Left renal pelvis (tissue), 4 donors: ENCODE measurements at places on chromosomes 7 and 10. TPM values are rescaled to one million over a fixed set of nuclear protein-coding genes. Genes with fewer than 3 reads are reported as not detected.

- DNase-seq = no peak
Measured at GRCh38 chr7:84100866-84101265, 93.7 kb downstream of the SEMA3A start.

DNA sequence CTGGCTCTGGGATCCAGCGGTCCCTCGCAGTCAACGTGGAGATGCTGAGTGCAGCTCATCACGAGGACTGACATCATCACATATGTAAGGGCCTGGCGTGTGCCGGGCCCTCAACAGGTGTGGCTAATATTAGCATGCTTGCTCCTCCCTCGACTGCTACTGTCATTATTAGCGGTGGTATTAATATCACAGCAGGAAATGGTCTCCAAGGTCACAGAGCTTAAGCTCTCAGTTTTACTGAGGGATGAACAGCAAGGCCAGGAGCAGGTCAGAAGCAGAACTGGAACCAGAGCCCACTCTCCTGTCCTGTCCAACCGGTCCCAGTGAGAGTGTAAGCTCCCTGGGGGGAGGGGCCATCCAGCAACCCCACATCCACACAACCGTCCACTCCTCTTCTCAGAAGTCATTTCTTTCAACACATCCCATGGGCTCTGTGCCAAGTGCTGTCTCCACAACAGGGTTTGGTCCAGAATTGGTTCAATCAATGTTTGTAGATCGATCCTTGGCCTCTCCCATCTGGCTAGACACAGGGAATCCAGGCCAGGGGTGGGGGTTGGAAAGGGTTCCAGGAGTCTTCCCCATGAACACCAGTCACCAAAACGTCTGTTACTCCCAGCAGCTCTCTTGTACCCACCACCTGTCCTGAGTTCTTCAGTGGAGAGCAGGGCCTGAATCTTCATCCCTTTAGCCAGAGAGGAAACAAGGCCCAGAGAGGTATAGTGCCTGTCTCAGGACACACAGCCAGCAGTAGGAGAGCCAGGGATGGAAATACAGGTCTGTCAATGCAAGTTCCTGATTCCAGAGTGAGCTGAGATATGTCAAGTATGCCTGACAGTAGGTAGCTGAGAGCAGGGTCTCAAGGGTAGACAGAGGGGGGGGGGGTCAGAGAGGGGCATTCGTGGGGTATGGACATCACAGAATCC, 45.3 kb upstream of the ZMIZ1 start:
- no peak for DNase-seq

The OPN1SW gene
- 1.8 TPM for polyA plus RNA-seq

DNA sequence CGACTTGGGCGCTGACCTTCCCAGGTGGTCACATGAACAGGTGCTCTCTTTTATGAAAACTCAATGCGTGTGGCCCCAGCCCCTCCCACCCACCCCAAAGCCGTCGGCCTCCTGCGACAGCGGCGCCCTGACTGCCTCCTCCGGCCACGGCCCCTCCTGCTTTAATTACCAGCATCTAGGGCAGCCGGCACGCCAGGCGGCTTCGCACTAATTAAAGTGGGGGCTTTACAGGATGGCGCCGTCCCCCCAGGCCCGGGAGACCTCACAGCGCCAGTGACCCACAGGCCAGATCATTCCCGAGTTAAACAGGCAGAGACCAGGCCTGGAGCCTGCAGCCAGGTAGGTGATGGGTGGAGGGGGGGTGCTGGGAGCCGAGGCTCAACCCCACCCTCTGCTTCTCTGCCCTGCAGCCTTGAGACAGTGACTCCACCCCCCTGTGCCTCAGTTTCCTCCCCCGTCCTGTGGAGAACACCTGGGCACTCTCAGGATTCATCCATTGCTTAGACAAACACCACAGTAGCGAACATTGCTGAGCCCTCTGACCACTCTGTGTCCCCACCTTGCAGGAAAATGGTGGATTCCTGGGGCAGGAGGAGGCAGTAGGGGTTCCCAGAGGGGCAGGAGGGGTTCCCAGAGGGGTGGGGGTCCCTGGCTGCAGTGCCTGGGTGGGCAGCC, 100.8 kb downstream of the MICALL2 start:
- no peak for DNase-seq

DNA sequence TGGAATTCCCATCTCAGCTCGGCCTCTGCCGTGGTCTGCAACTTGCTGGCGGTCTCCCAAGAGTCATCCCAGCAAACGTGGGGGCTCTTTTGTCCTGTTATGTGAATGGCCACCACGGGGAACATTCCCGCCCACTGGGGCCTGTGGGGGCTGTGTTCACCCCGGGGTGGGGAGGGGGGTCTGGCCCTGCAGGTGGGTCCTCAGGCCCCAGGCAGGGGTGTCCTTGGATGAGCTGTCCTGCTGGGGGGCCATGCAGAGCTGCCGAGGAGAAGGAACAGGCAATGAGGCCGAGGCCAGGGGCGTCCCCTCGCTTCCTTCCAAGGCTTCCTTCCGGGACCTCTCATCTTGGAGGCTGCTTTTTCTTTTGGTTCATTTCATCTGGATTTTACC, 24.4 kb upstream of the PITRM1 start:
- DNase-seq = no peak

- no peak for DNase-seq
Measured at GRCh38 chr7:68724965-68725364, 873.3 kb upstream of the AUTS2 start.

GRCh38 chr7:15335390-15335789, 226.4 kb downstream of the AGMO start:
- DNase-seq = no peak

DNA sequence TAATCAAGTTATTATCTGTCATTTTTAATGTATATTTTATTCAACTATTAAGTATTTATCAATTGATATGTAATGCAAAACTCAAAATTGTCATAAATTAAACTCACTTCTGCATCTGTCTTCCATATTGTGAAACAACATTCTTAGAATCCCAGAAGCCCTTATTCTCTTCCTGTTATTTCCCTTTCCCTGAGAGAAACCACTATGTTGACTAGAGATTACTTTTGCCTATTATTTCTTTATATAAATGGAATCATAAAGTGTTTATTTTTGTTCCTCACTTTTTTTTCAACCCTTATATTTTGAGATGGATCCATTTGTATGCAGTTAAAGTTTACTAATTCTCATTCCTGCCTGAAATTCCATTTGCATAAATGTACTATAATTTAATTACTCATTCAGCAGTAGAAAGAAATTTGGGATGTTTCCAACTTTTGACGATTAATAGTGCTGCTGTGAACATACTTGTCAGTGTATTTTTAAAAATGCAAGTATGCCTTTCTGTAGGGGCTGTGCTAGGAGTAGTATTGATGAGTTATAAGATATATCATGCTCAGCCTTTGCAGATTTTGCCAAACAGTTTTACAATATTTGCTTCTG, 211.2 kb downstream of the SEMA3D start:
- no peak for DNase-seq

The TMEM196 gene
- 0.17 TPM for polyA plus RNA-seq

The ODAD2 gene
- 1.7 TPM for polyA plus RNA-seq

DNA sequence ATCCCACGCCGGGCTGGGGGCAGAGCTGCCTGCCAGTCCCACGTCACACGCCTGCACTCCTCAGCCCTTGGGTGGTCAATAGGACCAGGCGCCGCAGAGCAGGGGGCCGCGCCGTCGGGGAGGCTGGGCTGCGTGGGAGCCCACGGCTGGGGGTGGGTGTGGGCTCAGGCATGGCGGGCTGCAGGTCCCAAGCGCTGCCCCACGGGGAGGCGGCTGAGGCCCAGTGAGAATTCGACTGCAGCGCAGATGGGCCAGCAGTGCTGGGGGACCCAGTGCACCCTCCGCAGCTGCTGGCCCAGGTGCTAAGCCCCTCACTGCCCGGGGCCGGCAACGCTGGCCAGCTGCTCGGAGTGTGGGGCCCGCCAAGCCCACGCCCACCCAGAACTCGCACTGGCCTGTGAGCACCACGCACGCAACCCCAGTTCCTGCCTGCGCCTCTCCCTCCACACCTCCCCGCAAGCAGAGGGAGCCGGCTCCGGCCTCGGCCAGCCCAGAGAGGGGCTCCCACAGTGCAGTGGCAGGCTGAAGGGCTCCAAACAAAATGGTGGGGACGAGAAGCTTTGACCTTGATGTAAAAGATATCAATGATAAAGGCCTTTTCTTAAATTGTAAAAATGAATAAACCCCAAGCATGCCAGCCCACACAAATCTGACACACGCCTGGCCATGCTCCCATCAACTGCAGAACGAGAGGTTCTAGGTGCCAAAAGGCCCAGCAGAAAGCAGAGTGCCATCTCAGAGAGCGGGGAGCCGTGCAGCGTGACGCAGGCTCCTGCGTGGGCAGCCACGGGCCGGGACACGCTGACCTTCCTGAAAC, 255.5 kb downstream of the MAD1L1 start:
- no peak for DNase-seq

GRCh38 chr10:128036746-128037543, 89.3 kb downstream of the MKI67 start:
- DNase-seq = no peak

DNA sequence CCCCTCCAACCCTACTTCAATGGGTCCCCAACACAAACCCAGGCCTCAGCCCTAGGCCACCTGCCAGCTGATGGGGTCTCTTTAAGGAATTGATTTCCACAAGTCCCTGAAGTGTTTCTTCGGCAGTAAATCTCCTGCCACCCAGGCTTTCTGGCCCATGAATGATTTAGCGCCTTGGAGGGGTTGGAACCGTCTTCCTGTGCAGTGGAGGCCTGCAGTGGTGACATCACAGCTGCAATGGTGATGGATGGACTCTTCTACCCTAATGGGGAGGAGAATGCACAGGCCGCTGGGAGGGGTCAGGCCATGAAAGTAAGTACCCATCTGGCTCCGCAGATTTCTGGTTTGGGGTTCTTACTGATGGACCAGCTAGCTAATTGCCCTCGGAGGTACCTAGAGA, 163.8 kb downstream of the UBE2H start:
- no peak for DNase-seq

The PAX4 gene
- not detected for polyA plus RNA-seq

GRCh38 chr10:2121315-2121714, 384.0 kb upstream of the ADARB2 start:
- no peak for DNase-seq

DNA sequence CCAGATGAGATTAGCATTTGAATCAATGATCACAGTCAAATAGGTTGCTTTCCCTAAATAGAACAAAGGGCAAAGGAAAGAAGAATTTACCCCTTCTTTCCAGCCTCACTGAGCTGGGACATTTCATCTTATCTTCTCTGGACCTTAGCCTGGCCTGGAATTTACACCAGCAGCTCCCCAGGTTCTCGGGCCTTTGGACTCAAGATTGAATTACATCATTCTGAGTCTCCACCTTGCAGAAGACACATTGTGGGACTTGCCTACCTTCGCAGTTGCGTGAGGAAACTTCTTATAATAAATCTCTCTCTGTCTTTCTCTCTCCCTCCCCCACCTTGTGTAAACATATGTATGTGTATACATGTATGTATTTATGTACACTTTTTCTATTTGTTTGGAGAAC, 732.4 kb downstream of the IPMK start:
- no peak for DNase-seq

DNA sequence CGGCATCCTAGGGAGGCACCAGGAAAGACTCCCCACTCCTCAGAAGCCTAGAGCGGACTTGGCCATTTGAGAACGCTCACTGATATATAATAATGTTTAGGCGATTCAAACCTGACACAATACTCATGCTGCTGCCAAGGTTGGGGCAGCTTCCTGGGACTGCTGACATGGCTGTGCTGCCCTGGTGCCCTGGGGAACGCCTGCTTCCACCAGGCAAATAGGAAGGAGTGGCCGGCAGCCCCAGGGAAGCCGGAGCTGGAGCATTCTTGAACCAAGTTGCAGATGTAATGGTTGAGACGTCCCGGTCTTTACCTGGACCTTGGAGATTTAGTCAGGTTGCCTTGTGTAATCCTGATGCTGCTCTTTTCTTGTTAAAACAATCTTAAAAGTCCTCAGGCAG, 8.8 kb downstream of the GDF10 start:
- DNase-seq = no peak

The SPOCK2 gene
- polyA plus RNA-seq = 157 TPM

The MINDY4 gene
- 13.4 TPM for polyA plus RNA-seq

- no peak for DNase-seq
Measured at GRCh38 chr10:118823256-118823907, 68.6 kb upstream of the CACUL1 start.

GRCh38 chr10:36198322-36198721, 556.2 kb upstream of the FZD8 start:
- no peak for DNase-seq

The MSMB gene
- not detected for polyA plus RNA-seq

- no peak for DNase-seq
Measured at GRCh38 chr7:158044482-158044823, 543.2 kb downstream of the PTPRN2 start.

DNA sequence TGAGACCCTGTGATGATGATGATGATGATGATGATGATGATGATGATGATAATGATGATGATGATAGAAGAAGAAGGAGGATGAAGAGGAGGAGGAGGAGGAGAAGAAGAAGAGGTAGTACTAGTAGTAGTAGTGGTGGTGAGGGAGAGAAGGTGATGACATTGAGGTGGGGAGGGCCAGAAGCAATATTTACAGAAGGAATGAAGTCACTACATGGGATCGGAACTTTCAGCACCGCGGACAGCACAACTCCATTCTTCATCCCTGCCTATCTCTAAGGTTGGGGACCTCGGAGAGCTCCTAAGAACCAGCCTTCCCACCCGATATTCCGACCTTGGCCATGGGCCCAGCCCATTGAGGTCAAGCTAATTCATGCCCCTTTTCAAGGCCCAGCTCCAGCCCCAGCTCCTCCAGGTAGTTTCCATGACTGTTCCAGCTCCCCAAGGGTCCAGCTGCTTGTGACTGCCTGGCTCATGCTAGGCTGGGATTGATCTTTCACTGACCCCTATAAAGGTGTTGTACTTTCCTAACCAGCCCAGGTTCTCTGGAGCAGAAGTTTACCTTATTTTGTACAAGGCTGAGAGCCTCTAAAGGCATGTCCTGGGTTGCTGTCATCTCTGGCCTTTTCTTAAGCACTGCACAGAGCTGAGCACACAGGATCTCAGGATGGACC, 10.3 kb downstream of the CRHR2 start:
- peak; percentile 51 for DNase-seq

DNA sequence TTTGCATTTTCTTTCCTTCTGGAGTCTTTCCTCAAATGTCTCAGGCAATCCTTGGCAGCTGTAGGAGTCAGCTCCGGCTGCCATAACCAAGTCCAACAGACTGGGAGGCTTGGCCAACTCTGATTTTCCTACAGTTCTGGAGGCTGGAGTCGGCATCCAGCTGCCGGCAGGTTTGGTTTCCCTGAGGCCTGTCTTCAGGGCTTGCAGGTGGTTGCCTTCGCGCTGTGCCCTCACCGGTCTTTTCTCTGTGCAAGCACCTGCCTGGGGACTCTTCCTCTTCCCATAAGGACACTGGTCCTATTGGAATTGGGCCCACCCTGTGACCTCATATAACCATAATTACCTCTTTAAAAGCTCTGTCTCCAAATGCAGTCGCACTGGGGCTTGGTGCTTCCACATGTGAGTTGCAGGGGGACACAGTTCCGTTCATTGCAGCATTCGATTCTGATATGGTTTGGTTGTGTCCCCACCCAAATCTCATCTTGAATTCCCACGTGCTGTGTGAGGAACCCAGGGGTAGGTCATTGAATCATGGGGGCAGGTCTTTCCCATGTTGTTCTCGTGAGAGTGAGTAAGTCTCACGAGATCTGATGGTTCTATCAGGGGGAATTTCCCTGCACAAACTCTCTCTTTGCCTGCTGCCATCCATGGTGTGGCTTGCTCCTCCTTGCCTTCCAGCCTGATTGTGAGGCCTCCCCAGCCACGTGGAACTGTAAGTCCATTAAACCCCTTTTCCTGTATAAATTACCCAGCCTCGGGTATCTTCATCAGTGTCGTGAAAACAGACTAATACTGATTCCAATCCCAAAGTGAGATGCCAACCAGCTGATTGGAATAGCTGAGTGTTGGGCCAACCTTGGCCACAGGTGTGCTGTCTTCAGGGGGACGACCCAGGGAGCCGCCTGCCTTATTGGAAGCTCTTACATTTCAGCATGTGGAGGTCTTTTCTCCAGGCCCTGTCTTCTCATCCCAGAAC, 7.9 kb downstream of the GALNTL5 start:
- no peak for DNase-seq
